ENCODE measurements at places on chromosomes 12 and 14.

GRCh38 chr12:123270214-123271000 is 1.2 kb downstream of the CDK2AP1 start:
- DNase-seq: no peak

- DNase-seq: no peak
Observed at GRCh38 chr12:109476807-109477184, 304 bp downstream of the KCTD10 start.

DNA sequence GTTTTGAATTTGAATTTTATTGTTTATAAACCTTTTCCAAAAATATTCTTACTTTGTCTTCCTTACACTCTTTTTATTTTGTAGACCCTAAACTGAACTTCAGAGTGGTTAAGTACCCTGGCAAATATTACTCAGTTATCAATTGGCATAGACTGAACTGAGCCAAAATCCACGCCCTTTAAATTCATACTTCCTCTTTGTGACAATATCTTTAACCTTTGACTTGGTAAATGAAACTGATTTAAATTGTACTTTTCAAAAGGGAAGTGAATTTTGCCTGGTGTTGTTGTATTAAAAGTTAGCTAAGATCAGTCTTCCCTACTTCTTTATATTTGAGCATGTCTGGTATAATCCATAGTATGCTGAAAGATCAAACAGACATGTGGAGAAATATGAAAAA is 184.3 kb upstream of the USP15 start:
- no peak for DNase-seq

DNA sequence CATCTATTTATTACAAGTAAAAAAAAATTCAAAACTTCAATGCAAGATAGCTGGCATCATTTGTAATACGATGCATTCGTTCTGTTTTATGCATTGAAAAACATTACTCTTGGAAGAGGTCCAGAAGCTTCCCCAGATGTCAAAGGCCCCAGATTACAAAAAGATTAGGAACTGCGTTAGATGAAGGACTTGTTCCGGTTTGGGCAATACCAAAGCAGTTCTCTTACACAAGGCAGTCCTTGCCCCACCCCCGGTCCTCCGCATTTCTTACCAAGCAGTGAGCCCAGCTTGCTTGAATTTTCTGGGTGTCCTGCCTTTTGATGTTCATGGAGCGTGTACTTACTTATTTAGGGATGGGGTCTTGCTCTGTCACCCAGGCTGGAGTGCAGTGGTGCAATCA is 4.8 kb upstream of the HVCN1 start:
- no peak for DNase-seq

- DNase-seq: no peak
Observed at GRCh38 chr14:60094306-60094897, 2.7 kb downstream of the PCNX4 start.
